ENCODE measurements at places on chromosomes 11 and 22.

- H3K27ac ChIP-seq = no peak overlapping the region
- no peak for DNase-seq
- no peak overlapping the region for H3K4me3 ChIP-seq
- H3K36me3 ChIP-seq = no peaks in the 10 kb centered on the region
Observed at GRCh38 chr22:29877620-29878019, 5.4 kb upstream of the MTMR3 start.

GRCh38 chr22:30261134-30261533 is 5.5 kb downstream of the OSM start:
- no peak for DNase-seq
- H3K27ac ChIP-seq = no peak overlapping the region
- H3K4me1 ChIP-seq = peaks cover under 1% of the 10 kb centered on the region
- H3K4me3 ChIP-seq = no peak overlapping the region
- no peaks in the 10 kb centered on the region for H3K36me3 ChIP-seq
- H3K27me3 ChIP-seq = no peaks in the 10 kb centered on the region

- no peak overlapping the region for H3K4me3 ChIP-seq
- no peaks in the 10 kb centered on the region for H3K4me1 ChIP-seq
- no peaks in the 10 kb centered on the region for H3K27me3 ChIP-seq
- H3K27ac ChIP-seq = no peak overlapping the region
- peaks cover 17% of the 10 kb centered on the region for H3K36me3 ChIP-seq
- DNase-seq = no peak
Observed at GRCh38 chr11:11937433-11937832, 71.0 kb downstream of the DKK3 start.

GRCh38 chr11:119641983-119642745 is 86.8 kb downstream of the NECTIN1 start:
- no peak for DNase-seq
- no peak overlapping the region for H3K27ac ChIP-seq
- no peaks in the 10 kb centered on the region for H3K4me1 ChIP-seq
- no peaks in the 10 kb centered on the region for H3K27me3 ChIP-seq
- no peaks in the 10 kb centered on the region for H3K36me3 ChIP-seq

DNA sequence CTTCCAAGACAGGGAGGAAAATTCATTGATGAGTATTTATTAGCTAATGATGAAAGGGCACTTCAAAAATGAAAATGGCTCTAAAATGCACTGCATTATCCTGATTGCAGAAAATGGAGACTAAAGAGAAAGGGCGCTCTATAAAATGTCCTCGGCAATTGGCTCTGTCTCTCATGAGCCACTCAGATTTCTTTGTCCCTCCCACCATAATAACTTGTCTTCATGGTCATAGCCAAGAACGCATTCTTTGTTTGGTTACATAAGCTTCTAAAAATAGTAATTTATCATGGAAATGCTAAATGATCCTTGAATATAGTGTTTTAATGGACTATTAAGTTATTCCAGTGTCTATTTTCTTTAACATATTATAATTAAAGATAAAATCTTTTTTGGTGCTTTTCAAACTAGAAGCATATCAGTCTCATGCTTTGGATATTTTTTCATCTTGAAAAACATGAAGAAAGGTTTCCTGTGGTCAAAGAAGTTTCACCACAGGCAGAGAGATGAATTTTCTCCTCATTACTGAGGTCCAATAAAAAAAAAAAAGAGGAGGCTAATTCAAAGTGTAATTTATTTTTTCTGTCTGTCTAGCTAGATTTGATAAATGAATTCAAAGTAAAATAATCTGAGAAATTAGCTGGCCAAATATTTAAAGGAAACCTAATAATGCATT is 238.1 kb upstream of the BLID start:
- no peak for DNase-seq
- H3K4me3 ChIP-seq = no peak overlapping the region
- H3K4me1 ChIP-seq = peaks cover 3% of the 10 kb centered on the region
- no peaks in the 10 kb centered on the region for H3K27me3 ChIP-seq

DNA sequence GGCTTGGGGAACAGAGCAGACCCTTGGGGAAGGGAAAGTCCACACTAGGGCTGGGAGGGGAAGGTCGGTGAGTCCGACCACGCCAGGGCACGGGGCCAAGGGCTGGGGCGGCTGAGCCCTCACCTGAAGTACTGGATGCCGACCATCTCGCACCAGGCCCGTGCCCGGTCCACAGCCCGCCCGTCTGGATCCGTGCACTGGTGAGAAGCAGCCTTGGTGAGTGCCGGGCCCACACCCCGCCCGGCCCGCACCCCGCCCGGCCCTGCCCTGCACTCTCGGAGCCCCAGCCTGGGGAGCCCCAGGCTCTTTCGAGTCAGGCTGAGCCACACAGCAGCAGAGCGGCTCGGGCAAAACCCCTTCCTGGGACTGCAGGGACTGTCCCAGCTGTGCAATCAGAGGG is 1.9 kb upstream of the BAIAP2L2 start:
- no peaks in the 10 kb centered on the region for H3K27me3 ChIP-seq
- peak; percentile 62 for DNase-seq
- H3K27ac ChIP-seq = no peak overlapping the region
- peaks cover 8% of the 10 kb centered on the region for H3K4me1 ChIP-seq

GRCh38 chr11:64858467-64859263 is 14.2 kb upstream of the CDC42BPG start:
- peaks cover 20% of the 10 kb centered on the region for H3K36me3 ChIP-seq
- no peaks in the 10 kb centered on the region for H3K27me3 ChIP-seq
- DNase-seq = no peak
- peaks cover 6% of the 10 kb centered on the region for H3K4me1 ChIP-seq

GRCh38 chr11:91374794-91375193 is 849.8 kb upstream of the FAT3 start:
- no peak overlapping the region for H3K4me3 ChIP-seq
- H3K27ac ChIP-seq = no peak overlapping the region
- H3K4me1 ChIP-seq = no peaks in the 10 kb centered on the region
- H3K27me3 ChIP-seq = no peaks in the 10 kb centered on the region

GRCh38 chr11:110373051-110373702 is 56.6 kb upstream of the FDX1 start:
- H3K4me1 ChIP-seq = peaks cover 7% of the 10 kb centered on the region
- no peaks in the 10 kb centered on the region for H3K27me3 ChIP-seq
- DNase-seq = no peak
- no peak overlapping the region for H3K4me3 ChIP-seq

- DNase-seq = no peak
- no peaks in the 10 kb centered on the region for H3K4me1 ChIP-seq
Observed at GRCh38 chr11:25593221-25593620, 738.7 kb upstream of the ANO3 start.

DNA sequence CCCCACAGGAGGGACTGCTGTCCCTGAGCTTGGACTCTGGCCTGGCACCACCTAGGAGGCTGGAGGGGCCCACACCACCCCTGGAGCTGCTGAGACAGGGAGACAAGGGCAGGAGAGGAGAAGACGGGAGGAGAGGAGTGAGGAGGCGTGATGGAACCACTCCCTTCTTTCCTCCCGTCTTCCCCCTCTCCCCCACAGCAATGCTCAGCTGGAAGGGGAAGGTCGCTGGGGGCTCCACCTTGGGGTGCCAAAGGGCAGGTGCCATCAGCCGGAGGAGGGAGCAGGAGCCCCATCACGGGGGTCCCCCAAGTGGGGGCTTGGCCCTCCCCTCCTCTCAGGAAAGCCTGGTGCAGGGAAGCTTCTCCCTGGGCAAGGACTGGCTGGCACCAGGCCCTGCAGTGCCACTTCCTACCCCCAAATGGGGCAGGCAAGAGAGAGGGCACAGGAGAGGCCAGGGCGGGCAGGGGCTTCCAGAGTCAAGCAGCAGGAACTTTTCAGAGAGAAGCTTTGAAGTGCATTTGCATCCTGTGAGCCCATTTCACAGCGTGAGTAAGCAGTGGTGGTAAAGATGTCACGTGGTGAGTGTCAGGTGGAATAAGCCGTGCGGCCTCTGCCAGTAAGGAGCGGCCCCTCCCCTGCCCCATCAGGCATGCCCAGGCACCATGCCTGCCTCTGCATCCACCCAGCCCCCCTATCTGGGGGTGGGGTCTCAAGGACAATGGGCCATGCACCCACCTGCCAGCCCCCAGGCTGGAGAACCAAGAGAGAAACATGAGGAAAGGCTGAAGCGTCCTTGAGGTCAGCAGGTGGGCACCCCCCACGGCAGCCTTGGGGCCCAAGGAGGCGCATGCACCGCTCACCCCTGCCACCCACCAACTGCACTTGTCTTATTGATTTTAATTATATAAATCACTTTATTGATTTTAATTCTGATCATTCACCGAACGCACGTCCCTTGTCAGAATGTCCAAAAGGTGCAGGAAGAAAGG is 4.9 kb downstream of the IGF2 start:
- no peaks in the 10 kb centered on the region for H3K27me3 ChIP-seq
- H3K4me3 ChIP-seq = no peak overlapping the region
- no peak overlapping the region for H3K27ac ChIP-seq
- no peaks in the 10 kb centered on the region for H3K4me1 ChIP-seq
- peak; percentile 57 for DNase-seq
- no peaks in the 10 kb centered on the region for H3K36me3 ChIP-seq

DNA sequence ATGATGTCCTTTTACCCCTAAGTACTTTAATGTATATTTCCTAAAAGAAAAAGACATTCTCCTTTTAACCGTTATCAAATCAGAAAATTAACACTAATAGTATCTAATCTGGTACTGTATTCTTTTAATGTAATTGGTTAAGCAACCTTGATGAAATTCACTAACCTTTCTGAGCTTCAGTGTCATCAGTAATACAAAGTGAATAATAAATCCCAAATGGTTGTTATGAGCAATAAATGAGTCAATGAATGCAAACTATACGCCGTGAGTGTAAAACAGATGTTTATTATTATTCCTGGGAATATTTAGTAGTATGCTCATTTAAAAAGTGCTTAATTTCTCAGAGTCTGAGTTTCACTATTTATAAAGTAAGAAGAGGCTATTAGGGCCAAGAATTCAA is 21.5 kb downstream of the UEVLD start:
- no peaks in the 10 kb centered on the region for H3K4me1 ChIP-seq
- H3K27ac ChIP-seq = no peak overlapping the region
- no peak for DNase-seq
- no peaks in the 10 kb centered on the region for H3K36me3 ChIP-seq

DNA sequence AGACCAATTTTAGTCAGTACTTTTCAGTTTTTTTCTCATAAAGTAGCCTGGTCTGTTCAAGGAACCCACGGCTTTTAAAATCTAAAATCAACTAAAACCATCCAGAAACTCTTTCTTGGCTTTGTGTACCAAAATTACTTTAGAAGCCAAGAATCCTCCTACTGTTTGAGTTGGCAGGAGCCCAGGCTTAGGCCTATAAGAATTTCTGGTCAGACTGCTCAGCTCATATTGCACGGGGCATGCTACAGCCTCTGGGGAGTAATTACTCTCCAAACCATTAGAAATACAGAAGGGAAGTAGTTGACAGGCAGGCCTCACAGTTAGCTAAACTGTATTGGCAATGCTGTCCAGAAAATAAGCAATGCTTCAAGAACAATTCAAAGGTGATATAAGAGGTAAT is 1862.9 kb upstream of the RAG2 start:
- no peak overlapping the region for H3K27ac ChIP-seq
- H3K36me3 ChIP-seq = no peaks in the 10 kb centered on the region
- no peaks in the 10 kb centered on the region for H3K4me1 ChIP-seq
- no peak overlapping the region for H3K4me3 ChIP-seq
- H3K27me3 ChIP-seq = no peaks in the 10 kb centered on the region

DNA sequence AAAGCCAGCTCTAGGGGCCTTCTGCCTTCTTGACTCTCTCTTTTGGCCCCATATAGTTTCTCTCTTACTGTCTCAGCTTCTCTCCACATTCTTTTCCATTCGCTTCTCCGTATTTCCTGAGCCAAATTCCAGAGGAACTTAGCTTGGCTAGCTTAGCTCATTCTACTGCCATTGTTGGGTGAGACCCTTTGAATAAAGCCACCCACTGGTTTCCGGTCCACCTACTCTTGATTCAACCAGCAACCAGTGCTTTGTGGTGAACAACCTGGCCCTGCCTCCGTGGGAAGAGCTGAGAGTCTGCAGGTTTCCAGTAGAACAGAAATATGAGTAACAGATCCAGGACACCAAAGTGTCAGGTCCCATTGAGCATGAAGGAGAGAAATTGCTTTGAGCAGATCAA is 81.3 kb upstream of the ARHGAP20 start:
- no peak for DNase-seq
- no peak overlapping the region for H3K27ac ChIP-seq
- no peaks in the 10 kb centered on the region for H3K36me3 ChIP-seq
- no peaks in the 10 kb centered on the region for H3K4me1 ChIP-seq
- no peak overlapping the region for H3K4me3 ChIP-seq

- H3K4me3 ChIP-seq = no peak overlapping the region
- no peaks in the 10 kb centered on the region for H3K36me3 ChIP-seq
- DNase-seq = no peak
- H3K4me1 ChIP-seq = no peaks in the 10 kb centered on the region
- H3K27me3 ChIP-seq = no peaks in the 10 kb centered on the region
Observed at GRCh38 chr11:10784232-10785145, 24.2 kb downstream of the EIF4G2 start.

- no peaks in the 10 kb centered on the region for H3K4me1 ChIP-seq
- no peaks in the 10 kb centered on the region for H3K36me3 ChIP-seq
- DNase-seq = no peak
- no peak overlapping the region for H3K4me3 ChIP-seq
- H3K27ac ChIP-seq = no peak overlapping the region
- H3K27me3 ChIP-seq = no peaks in the 10 kb centered on the region
Observed at GRCh38 chr11:33984682-33985389, 66.7 kb upstream of the CAPRIN1 start.

GRCh38 chr11:45959851-45960250 is 37.4 kb downstream of the LARGE2 start:
- no peaks in the 10 kb centered on the region for H3K4me1 ChIP-seq
- DNase-seq = no peak
- H3K36me3 ChIP-seq = no peaks in the 10 kb centered on the region
- H3K27me3 ChIP-seq = no peaks in the 10 kb centered on the region

DNA sequence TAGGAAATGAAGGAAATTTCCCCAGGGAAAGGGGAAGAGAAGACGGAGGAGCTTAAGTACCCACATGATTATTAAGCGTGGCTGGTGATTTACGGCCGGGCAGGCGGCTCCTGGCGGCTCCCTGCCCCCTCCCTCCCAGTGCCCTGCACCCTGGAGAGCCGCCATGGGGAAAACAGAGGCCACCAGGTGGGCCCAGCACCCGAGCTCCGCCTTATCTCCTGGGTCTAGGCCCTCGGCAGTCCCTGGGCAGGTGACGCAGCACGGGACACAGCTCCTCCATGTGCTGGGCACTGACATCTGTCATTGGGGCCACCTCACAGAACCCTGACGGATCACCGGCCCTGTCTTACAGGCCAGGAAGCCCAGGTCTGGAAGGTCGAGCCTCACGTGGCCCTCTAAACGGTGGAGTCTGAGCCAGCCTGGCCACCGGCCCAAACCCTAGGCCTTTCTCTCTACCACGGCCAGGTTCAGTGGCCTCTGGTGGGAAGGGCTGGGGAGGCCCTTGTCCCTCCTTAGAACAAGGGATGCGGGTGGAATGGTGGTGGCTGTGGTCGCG is 60.2 kb upstream of the PPARA start:
- H3K27ac ChIP-seq = peak overlapping the region; percentile 94
- no peaks in the 10 kb centered on the region for H3K36me3 ChIP-seq
- no peaks in the 10 kb centered on the region for H3K27me3 ChIP-seq
- DNase-seq = no peak
